MV-4-11 (cell line): ENCODE measurements at places on chromosomes 3 and 15.
A peak's percentile ranks its signal among the peaks of the same experiment; 100 is the strongest.

DNA sequence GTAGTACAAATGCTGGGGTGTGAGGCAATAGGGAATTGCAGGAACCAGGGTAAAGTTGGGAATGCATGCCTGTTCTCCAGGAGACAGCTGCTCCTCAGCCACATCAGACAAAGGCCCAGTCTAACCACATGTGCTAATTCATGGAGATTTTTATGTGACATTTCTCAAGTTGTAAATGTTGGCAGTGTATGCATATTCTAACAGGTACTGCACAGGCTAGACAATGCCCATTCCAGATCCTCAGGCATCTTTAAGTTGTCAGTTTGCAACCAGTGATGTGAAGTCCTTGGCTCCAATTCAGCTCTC lies 84.9 kb downstream of the EEFSEC start:
- DNase-seq = no peak

- DNase-seq = peak; percentile 82
Measured at GRCh38 chr15:75452364-75452864, 924 bp upstream of the SIN3A start.

GRCh38 chr15:85514413-85514812 lies 134.0 kb downstream of the AKAP13 start:
- no peak for DNase-seq

DNA sequence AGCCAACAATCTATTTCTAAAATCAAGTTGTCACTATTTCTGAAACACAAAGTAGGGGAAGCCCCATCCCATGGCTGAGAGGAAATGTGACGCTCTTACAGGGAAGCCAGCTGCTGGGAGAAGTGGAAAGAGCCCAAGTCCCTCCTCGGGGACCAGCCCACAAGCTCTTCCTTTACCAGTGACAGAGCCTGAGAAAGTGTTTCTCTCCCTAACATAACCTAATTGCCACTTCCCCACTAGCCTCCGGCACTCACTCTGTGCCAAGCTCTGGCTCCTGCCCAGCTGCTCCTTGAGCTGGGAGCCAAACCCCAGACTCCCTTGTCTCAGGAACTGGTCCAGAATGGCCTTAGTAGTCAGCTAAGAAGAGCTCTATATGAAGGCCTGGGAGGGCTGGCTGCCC lies 42.9 kb downstream of the TNFAIP8L3 start:
- no peak for DNase-seq

DNA sequence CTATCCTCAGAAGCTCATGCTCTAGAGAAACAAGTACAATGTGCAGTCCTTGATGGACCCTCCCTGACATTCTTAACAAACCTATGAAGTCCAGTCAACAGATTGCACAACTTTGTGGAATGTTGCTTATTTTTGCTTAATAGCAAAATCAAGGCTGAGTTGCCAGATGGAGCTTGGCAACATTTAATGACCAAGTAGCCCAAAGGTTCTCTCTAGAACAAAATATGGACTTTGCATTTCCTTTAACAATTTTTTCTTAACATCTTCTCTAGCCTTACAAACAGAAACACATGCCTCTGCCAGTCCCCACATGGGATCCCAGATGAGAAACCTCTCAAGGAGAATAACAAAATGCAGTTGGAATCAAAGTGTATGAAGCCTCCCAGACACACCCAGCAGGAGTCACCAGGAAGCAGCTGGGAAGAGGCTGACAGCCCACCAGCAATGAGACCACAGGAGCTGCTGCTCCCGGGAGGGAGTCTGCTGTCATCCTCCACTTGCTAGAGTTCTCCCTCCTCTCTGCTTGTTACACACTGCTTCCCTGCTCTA lies 422.5 kb upstream of the CDIN1 start:
- DNase-seq = no peak

DNA sequence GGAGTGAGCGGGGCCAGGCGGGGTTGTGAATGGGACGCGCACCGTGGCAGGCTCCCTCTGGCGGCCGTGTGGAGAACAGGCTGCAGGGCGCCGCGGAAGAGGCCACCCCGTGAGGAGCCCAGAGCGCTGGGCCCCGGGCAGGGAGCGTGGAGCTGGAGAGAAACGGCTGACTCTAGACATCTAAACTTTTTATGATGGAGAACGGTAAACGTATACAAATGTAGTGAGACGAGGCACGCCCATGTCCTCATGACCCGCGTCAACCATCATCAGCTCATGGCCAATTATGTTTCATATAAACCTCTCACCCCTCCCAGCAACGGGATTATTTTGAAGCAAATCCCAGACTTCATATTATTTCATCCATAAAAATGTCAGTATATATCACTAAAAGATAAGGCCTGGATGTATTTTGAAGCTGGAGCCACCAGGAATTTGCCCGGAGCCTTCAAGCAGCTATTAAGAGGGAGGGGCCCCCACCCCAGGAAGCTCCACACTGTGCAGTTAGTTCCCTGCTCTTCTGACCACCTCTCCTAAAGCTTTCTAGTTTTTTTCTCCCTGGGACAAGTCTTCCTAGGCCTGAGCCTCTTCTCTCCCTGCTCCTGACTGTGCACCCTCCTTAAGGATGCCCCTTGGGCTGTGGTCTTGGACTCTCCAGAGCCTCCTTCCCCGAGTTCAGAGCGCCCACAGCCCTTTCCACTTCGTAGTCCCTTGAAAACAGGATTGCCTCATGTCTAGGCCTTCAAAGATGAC lies 149.5 kb downstream of the SMAD6 start:
- DNase-seq = peak; percentile 72

GRCh38 chr15:85477730-85478129 lies 97.3 kb downstream of the AKAP13 start:
- DNase-seq = no peak

GRCh38 chr15:28919201-28919635 lies 33.4 kb downstream of the APBA2 start:
- DNase-seq = peak; percentile 58

DNA sequence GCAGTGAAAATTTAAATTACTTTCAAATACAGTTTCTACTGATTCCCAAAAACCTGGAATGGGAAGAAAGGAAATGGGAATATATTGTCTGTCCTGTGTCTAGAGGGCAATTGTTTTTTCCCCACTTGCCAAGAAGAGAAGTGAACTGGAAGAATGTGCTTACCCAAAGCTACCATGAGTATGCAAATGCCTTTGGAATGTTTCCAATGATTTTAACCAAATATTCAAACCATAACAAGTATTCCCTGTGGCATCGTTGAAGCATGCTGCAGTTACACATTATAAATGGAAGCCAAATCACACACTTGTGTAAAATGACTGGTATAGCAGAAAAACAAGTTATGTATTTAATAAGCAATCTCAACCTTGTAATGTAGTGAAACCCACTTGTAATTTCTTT lies 368.2 kb downstream of the GBE1 start:
- DNase-seq = no peak

- DNase-seq = no peak
Measured at GRCh38 chr15:45262906-45263461, 10.9 kb downstream of the SLC28A2 start.

DNA sequence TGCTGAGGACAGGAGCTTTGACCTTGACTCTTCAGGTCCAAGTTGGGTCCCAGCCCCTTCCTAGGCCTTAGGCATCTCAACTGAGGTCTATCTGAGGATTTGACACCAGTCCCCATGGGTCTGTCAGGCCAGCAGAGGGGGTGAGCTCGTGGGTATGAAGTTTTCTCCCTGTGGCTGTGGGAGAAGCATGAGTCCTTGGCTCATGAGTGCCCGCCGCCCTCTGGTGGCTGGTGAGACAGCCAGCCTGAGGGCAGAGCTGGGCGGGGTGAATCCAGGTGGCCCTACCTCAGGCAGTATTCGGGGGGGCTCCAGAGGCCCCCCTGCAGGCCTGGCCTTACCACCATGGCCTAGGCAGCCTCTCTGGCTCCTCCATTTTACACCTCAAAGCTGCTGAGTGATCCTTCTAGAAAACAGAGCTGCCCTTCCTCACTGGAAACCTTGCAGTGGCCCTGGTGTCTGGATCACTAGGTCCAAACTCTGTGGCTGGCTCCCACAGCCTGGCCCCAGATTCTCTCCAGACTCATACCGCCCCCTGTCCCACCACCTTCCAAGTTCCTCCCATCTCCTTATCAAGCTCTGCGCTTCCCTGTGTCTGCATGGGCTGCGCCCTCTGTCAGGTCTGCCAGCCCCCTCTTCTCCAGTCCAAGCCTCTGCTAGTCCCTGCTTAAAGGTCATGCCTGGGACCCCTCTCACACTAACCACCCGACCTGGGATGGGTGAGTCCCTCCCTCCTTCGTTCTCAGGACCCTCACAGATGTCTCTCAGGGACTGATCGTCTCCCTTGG lies 16.1 kb downstream of the SH2D7 start:
- DNase-seq = peak; percentile 89

DNA sequence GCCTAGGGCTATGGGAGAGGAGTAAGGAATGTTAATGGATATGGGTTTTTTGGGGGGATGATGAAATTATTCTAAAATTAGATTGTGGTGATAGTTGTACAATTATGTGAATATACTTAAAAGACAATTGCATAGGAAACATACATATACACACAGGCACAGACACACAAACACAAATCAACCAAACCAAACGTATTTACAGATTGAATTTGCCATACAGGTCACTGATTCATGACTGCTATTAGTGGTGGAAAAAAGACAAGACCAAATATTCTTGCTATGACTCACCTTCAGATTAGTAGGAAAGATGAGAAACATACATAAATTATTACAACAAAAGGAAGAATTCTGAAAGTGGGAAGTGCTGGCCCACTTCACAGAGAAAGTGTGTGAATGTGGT lies 85.3 kb downstream of the C3orf38 start:
- no peak for DNase-seq

DNA sequence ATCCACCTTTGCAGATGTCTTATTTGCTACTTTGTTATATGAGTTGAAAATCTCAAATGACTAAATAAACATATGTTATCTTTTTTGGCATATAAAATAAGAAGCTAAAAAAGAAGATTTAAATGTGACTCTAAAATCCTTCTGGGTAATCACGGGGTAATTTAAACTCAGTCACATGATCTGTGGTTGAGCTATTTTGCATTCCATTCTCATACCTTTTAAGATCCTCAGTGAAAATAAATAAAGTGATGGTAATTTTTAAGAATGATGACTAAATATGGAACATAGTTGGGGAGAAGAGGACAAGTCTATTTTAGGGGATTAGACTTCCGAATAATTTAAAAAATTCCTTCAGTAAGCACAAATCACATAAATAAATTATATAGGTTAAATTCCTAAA lies 1076.8 kb downstream of the TUSC7 start:
- DNase-seq = no peak

DNA sequence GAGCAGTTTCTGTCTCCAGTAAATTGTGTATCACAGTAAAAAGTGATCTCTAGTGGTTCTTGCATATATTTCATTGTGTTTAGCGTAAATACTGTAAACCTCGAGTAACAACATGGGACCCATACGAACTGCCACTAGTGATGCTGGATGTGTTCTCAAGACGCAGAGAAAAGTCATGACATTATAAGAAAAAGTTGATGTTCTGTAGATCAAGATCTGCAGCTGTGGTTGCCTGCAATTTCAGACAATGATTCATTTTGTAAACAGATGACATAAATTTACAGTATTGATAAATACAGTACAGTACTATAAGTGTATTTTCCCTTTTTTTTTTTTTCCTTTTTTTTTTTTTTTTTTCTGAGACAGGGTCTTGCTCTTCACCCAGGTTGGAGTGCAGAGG lies 100.1 kb downstream of the DPH6 start:
- DNase-seq = no peak

DNA sequence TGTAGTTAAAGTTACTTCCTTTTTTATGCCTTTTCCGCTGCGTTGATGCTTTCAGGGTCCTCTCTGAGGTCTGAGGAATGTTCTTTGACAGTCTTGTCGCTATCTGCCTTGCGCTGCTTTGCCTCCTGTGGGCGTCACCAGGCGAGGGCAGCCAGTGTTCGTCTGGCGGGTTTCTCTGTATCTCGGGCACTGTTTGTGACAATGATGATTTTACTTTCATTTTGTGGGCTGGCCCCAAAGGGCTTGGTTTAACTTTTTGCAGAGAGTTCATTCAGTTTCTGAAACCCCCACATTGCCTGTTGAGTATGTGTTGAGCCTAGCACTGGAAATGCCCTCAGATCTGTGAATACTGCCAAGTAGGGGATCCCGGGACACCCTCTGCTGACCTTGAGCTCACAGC lies 24.6 kb upstream of the SACM1L start:
- DNase-seq = peak; percentile 53

DNA sequence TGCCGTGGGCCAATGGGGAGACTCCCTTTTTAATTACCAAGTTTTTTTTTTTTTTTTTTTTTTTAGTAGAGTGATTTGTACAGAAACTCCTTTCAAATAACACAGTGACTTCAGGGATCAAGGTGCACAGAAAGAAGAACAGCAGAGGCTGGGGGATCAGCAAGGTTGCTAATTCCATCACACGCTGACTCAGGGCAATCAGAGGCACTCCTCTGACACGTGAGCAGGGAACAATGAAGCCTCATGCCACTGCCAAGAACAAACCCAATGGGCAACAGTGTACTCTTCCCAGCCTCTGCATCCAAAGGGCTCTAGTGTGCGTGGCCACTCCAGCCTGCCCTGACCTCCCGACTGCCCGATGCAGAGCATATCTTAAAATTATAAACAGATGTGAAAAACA lies 186.7 kb upstream of the WNT5A start:
- DNase-seq = no peak

- no peak for DNase-seq
Measured at GRCh38 chr15:101506491-101506890, 17.0 kb upstream of the PCSK6 start.

DNA sequence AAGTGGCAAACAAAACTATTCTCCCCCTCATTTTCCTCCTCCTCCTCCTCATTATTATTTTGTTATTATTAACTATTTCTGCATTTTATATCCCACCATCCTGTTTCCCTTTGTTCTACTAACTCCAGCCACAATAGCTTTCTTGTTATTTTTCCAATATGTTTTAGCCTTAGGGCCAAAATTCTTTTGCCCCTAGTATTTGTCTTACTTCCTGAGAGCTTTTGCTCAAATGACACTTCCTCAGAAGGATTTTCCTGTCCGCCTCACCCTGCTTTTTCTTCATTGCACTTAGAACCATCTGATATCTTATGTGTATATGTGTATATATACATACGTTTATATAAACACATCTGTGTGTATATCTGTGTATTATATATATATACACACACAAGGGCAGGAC lies 32.7 kb upstream of the NUDT16 start:
- DNase-seq = no peak

GRCh38 chr3:151082880-151083838 lies 2.3 kb upstream of the MED12L start:
- no peak for DNase-seq

DNA sequence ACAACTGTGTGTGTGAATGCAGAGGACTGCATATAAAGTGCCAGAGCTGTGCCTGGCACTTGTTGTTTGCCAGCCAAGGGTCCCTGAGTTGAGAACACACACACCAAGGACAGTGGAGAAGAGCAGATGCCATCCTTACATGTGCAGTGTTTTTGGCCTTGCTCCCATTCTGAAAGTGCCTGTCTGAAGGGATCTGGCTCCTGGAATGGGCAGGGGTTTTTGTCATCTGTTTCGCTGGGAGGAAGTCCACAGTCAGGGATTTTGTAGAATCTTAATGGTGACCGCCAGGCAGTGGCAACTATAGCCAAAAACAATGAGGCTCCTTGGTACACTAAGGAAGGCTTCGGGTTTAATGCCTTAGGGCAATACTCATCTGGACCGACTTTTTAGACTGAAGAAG lies 63.7 kb downstream of the DUT start:
- no peak for DNase-seq

GRCh38 chr3:108820586-108820985 lies 2.0 kb upstream of the TRAT1 start:
- no peak for DNase-seq
